Activated T-helper 2 cell treated with anti-CD3 and anti-CD28 coated beads, Interferon-gamma antibody, Interleukin-2, Interleukin-4, amounts not matched to agents 10 μg/mL and 5 μg/mL and 100 μg/mL, durations not matched to agents 14 hours and 24 hours and 36 hours (primary cell): ENCODE measurements at places on chromosomes 5 and 9. TPM values are rescaled to one million over a fixed set of nuclear protein-coding genes. Genes with fewer than 3 reads are reported as not detected.

- H3K36me3 ChIP-seq = peaks cover 76% of the 10 kb centered on the region
- no peaks in the 10 kb centered on the region for H3K27me3 ChIP-seq
- H3K4me3 ChIP-seq = no peak overlapping the region
- no peak for DNase-seq
- peak overlapping the region; percentile 19 for H3K27ac ChIP-seq
- peaks cover 13% of the 10 kb centered on the region for H3K4me1 ChIP-seq
These were observed 52.5 kb downstream of the OTULIN start for GRCh38 chr5:14716755-14717752.

DNA sequence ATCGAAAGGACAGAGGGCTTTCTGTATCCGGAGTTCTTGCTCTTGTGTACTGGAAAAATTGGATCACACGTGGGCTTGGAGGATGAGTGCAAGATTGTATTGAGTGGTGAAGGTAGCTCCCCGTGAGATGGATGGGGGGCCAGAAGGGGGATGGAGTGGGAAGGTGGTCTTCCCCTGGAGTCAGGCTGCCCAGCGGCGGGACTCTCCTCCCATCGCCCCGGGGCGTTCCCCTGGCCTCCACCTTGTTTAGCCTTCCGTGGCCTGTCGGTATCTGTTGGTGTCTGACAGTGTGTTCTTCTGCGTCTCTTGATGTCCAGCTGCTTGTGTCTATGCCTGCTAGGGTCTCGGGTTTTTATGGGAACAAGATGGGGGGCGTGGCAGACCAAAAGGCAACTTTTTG, 54.6 kb upstream of the GABRA6 start:
- no peaks in the 10 kb centered on the region for H3K4me1 ChIP-seq
- DNase-seq = no peak
- H3K4me3 ChIP-seq = no peak overlapping the region
- no peak overlapping the region for H3K27ac ChIP-seq
- no peaks in the 10 kb centered on the region for H3K36me3 ChIP-seq

LVRN gene
- 0.07 TPM in 1 of 2 replicates, not detected in the other for total RNA-seq

SLC44A1 gene
- 2.0 and 3.4 TPM in 2 replicates for total RNA-seq

DNA sequence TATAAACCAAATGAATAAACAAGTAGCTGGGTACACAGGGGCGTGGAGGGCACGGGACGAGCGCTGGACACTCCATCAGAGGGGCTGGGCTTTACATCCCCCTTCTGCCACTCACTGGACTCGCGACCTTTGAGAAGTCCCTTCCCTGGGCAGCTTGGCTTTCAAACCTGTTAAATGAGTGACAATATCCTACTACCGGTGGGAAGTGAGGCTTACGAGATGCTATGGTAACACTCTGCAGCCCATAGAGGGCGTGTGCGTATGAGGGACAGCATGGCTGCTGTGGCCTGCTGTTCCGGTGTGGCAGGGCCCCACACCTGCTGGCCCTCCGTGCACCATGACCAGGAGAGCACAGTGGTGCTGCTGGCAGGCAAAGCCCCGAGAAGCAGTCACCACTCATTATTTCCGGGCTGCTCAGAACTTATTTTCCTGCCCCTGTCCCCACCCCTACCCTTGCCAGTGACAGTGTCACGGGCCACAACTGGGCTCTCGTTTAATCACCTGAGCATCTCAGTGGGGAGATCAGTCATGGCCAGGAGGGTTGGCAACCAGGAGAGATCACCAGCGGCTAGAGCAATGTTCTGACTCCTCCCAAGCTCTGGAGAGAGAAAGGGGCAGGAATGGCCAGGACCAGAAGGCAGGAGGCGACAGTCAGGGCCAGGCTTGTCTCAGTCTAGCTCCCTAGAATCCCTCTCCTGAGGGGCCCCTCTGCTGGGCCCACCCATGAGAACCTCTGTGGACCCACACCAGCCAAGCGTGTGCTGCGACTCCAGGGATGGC, 10.5 kb downstream of the CLTB start:
- H3K4me3 ChIP-seq = no peak overlapping the region
- H3K27me3 ChIP-seq = no peaks in the 10 kb centered on the region
- no peak for DNase-seq
- peaks cover 15% of the 10 kb centered on the region for H3K36me3 ChIP-seq

DNA sequence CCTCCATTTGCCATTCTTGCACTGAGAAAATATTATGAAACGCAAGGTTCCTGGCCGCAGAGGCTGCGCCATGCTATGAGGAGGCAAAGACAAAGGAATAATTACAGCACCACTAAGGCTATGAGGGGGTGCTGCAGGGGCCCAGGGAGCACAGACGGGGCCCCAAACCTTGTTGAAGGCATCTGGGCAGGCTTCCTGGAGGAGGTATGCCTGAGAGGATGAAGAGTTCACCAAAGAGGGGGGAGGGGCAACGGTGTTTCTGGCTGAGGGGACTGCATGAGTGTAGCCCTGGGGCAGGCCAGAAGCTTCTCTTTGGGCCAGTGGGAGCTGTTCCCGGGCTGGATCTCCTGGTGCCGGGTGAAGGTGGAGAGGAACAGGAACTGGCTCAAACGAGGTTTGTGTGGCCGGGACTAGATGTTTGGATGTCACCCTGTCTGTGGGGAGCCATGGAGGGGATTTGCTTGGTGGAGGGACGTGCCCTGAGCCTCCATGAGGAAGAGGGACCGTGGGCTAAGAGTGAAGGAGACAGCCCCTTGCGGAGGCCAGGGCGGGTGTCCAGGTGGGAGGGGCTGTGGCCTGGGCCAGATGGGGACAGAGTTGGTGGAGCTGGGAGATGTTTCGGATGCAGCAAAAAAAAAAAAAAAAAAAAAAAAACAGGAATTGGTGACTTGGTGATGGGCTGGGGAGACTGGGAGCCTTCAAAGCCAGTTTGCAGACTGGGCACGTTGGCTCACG, 28.2 kb downstream of the PTGES start:
- no peaks in the 10 kb centered on the region for H3K36me3 ChIP-seq
- peaks cover 2% of the 10 kb centered on the region for H3K27me3 ChIP-seq
- H3K4me3 ChIP-seq = no peak overlapping the region
- no peak overlapping the region for H3K27ac ChIP-seq

WWC1 gene
- total RNA-seq = 0.09 and 0.59 TPM in 2 replicates

DNAJB5 gene
- 7.5 and 11.3 TPM in 2 replicates for total RNA-seq

POU5F2 gene
- total RNA-seq = 1.0 and 1.4 TPM in 2 replicates

DNA sequence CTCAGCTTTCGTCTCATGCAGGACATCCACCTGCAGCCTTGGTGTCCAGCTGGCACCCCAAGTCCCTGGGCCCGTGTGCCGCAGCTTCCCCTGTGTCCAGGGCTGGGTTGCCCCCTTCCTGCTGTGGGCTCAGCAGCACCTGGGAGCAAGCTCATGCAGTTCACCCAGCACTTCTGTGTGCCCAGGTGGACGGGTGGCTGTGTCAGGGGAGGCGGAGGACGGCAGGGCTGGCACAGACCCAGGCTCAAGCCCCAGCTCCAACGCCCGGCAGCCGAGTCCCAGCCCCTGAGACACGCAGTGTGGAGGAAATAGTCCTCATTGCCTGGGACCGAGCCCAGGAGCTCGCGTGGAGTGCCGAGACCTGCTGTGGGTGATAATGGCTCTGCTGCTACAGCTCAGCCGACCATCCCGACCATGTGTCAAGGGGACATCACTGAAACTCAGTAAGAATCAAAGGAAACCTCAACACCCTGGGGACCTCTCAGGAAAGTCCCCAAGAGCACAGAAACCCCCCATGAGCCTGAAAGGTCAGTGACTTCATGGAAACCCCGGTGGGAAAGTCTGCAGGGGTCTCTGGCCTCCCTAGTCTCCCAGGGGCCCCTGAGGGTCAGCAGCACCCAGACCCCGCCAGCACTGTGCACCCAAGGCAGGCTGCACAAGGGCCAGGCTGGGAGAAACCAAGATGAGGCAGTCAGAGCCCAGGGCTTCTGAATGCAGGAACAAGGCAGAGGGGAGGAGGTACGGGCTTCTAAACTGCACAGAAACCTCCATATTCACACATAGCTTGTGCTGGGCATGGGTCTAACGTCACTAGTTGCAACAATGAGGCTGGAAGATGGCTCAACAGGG, 38.8 kb downstream of the LPCAT1 start:
- DNase-seq = no peak
- H3K4me1 ChIP-seq = peaks cover 9% of the 10 kb centered on the region
- no peak overlapping the region for H3K27ac ChIP-seq
- no peak overlapping the region for H3K4me3 ChIP-seq

GRCh38 chr9:130110166-130110565, 56.5 kb downstream of the GPR107 start:
- H3K4me3 ChIP-seq = no peak overlapping the region

SCGB3A2 gene
- not detected in 2 replicates for total RNA-seq

GRCh38 chr5:111743988-111744387, 13.0 kb downstream of the NREP start:
- peaks cover 22% of the 10 kb centered on the region for H3K36me3 ChIP-seq
- no peak overlapping the region for H3K27ac ChIP-seq
- H3K4me1 ChIP-seq = peaks cover 54% of the 10 kb centered on the region
- no peak overlapping the region for H3K4me3 ChIP-seq
- H3K27me3 ChIP-seq = no peaks in the 10 kb centered on the region

GRCh38 chr5:113232221-113232620, 202.6 kb downstream of the TSSK1B start:
- peaks cover 46% of the 10 kb centered on the region for H3K27me3 ChIP-seq
- no peak overlapping the region for H3K27ac ChIP-seq
- no peak for DNase-seq

- no peaks in the 10 kb centered on the region for H3K36me3 ChIP-seq
- no peak for DNase-seq
- peaks cover 7% of the 10 kb centered on the region for H3K27me3 ChIP-seq
- no peak overlapping the region for H3K4me3 ChIP-seq
- no peaks in the 10 kb centered on the region for H3K4me1 ChIP-seq
- no peak overlapping the region for H3K27ac ChIP-seq
These were observed 21.8 kb upstream of the BARX1 start for GRCh38 chr9:93976973-93977372.

ISL1 gene
- not detected in 2 replicates for total RNA-seq

- peaks cover 12% of the 10 kb centered on the region for H3K4me1 ChIP-seq
- no peak overlapping the region for H3K4me3 ChIP-seq
- H3K27ac ChIP-seq = no peak overlapping the region
- DNase-seq = no peak
These were observed 17.0 kb downstream of the ZNF484 start for GRCh38 chr9:92860867-92861266.

- H3K4me1 ChIP-seq = peaks cover 13% of the 10 kb centered on the region
- DNase-seq = no peak
- peaks cover 35% of the 10 kb centered on the region for H3K27me3 ChIP-seq
- H3K27ac ChIP-seq = no peak overlapping the region
- H3K4me3 ChIP-seq = no peak overlapping the region
These were observed 22.6 kb upstream of the TDRD7 start for GRCh38 chr9:97389249-97389648.

DNA sequence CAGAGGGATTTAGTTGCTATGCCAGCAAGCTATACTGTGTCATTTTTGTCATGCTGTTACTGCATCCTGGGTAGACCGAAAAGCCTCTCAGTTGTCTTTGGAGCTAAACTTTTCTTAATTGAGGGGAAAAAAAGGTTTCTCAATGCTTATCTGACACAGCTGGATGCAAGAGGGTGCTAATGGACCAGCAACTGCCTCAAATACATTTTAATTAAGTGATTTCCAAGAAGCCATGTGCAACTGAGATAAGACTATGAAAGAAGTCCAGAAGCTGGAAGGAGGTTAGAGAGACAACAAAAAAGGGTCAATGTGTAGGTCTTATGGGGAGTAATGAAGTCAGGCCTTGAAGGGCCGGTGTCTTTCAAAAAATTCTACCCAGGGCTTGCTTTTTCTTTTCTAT, 465.7 kb upstream of the DMAC1 start:
- no peak for DNase-seq
- H3K4me3 ChIP-seq = no peak overlapping the region
- no peak overlapping the region for H3K27ac ChIP-seq
- no peaks in the 10 kb centered on the region for H3K36me3 ChIP-seq
- peaks cover 8% of the 10 kb centered on the region for H3K27me3 ChIP-seq
- no peaks in the 10 kb centered on the region for H3K4me1 ChIP-seq

- no peak overlapping the region for H3K27ac ChIP-seq
- peaks cover 11% of the 10 kb centered on the region for H3K27me3 ChIP-seq
- no peak overlapping the region for H3K4me3 ChIP-seq
- no peaks in the 10 kb centered on the region for H3K36me3 ChIP-seq
- no peak for DNase-seq
- no peaks in the 10 kb centered on the region for H3K4me1 ChIP-seq
These were observed 16.9 kb upstream of the NIPAL4 start for GRCh38 chr5:157443041-157443549.

DNA sequence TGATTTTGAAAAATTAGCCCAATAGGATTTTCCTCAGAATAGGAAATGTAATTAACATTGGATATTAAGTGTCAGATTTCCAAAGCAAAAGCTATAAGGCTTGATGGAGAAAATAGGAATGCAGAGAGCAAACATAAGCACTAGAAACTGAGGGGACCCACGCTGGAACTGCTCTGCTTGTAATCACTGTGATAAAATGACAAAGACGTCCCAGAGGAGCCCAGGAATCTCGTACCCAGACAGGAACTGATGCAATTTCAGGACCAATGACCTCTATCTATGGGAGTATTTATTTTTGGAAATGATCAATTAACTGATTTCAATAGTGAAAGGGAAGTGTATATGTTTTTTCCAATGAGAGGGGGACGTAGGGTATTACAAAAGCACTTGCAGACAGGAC, 714.5 kb upstream of the WWC1 start:
- H3K36me3 ChIP-seq = no peaks in the 10 kb centered on the region
- H3K4me1 ChIP-seq = peaks cover 1% of the 10 kb centered on the region
- no peak for DNase-seq
- H3K27ac ChIP-seq = no peak overlapping the region
- peaks cover 17% of the 10 kb centered on the region for H3K27me3 ChIP-seq

DNA sequence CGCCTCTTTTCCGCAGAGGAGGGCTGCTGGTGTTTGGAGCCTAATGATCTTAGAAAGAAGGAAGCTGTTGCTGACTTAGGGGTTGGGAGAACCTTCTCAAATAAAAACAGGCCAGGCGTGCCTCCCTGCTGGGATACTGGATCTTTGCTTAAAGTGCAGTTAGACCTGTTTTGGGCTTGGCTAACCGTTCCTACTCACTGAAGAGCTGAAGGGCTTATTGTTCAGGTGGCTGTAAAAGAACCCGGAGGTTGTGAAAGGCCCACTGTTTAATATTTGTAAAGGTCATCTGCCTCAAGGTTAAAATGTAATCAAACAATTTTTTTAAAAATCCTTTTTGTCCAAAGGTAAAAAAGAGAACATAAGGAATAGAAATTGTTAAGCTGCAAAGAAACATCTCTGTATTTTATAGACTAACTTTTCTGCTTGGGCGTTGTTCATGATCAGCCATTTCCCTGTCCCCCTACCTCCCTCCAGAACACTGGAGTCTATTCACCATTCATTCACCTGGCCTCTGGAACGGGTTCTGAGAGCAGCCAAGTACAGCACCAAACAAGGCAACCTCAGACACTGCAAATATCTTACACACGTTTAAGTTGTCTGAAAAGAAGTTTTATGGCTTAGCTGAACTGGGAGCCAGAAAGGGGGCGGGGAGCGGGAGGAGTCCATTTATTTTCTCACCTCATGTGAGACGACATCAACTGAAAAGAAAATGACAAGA, 18.6 kb upstream of the MTMR12 start:
- no peaks in the 10 kb centered on the region for H3K36me3 ChIP-seq
- H3K27me3 ChIP-seq = no peaks in the 10 kb centered on the region

DNA sequence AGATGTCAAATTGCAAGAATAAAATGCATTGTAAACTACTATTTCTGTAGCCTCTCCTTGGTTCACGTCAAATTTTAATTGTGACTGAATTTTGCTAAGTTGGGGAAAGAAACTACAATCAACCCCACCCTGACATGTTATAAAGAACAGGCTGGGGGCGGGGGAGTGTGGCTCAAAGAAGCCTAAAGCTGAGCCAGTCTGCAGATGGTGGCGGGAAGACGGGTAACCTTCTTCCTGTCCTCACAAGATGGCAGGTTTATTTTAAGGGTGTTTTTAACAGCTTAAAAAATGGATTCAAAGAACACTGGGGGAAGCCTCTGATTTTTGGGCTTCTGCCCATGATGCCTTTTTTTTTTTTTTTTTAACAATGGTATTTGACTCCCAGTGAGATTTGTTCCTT, 68.5 kb upstream of the MELK start:
- H3K4me1 ChIP-seq = peaks cover 13% of the 10 kb centered on the region
- no peak overlapping the region for H3K27ac ChIP-seq
- H3K4me3 ChIP-seq = no peak overlapping the region
- H3K36me3 ChIP-seq = no peaks in the 10 kb centered on the region
- H3K27me3 ChIP-seq = peaks cover 5% of the 10 kb centered on the region
